Keratinocyte (primary cell): ENCODE measurements at places on chromosomes 13 and 19. TPM values are rescaled to one million over a fixed set of nuclear protein-coding genes. Genes with fewer than 3 reads are reported as not detected.

GRCh38 chr19:50230379-50231351 is 27.2 kb downstream of the MYH14 start:
- no peak for DNase-seq
- H3K4me3 ChIP-seq = no peak overlapping the region
- H3K27ac ChIP-seq = no peak overlapping the region
- no peaks in the 10 kb centered on the region for H3K27me3 ChIP-seq

Gene SMAD9
- polyA plus RNA-seq = 0.04 to 0.10 TPM (median 0.10 TPM) in 3 replicates

Gene KLK3
- not detected in 3 replicates for polyA plus RNA-seq

GRCh38 chr13:26759907-26760831 is at the start of gene GPR12:
Gene GPR12 (minus strand): TSS chr13:26760786. CDS start chr13:26759827, 959 bp downstream.
- no peak within 1 kb of the TSS for H3K27ac ChIP-seq
- no peaks in the 10 kb centered on the region for H3K36me3 ChIP-seq
- H3K4me1 ChIP-seq = no peaks in the 10 kb centered on the region
- peaks cover 46% of the 10 kb centered on the region for H3K27me3 ChIP-seq
- DNase-seq = no peak

DNA sequence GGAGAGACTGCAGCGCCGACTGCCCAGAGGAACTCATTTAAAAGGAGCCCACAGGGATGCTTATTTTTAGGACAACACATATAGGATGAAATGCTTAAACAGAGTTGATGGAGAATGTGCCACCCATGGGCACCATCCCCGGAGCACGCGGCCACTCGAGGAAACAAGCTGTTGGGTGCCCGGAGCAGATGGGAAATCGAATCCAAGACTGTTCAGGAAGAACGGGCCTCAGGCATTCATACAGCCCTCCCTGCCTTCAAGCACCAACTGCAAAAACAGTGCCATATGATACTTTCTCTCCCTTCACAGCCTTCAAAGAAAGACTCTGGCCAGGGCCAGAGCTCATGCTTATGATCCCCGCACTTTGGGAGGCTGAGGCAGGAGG is 40.2 kb downstream of the RAB20 start:
- H3K4me1 ChIP-seq = peaks cover 14% of the 10 kb centered on the region
- no peaks in the 10 kb centered on the region for H3K27me3 ChIP-seq
- H3K27ac ChIP-seq = no peak overlapping the region
- no peaks in the 10 kb centered on the region for H3K36me3 ChIP-seq
